Stimulated activated CD8-positive, alpha-beta memory T cell treated with anti-CD3 and anti-CD28 coated beads, Interleukin-12 subunit alpha, Interleukin-12 subunit beta, amount 100 ng/mL, for 4 hours (primary cell): ENCODE measurements at places on chromosomes 6 and 20.

DNA sequence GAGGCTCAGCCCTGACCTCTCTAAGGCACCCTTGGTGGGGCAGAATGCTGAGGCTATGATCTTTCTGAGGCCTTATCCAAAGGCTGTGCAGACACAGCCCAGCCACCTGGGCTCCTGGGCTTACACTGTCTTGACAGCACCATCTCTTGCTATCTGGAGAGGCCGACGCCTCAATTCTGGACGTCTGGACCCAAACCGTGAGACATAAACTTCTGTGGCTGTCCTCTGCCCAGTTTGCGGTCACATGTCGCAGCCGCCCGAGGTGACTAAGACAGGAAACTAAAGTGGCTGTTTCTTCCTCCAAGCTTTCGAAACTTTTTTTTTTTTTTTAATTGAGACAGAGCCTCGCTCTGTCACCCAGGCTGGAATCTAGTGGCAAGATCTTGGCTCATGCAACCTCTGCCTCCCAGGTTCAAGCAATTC lies 49.3 kb downstream of the PRR18 start:
- no peak for DNase-seq

DNA sequence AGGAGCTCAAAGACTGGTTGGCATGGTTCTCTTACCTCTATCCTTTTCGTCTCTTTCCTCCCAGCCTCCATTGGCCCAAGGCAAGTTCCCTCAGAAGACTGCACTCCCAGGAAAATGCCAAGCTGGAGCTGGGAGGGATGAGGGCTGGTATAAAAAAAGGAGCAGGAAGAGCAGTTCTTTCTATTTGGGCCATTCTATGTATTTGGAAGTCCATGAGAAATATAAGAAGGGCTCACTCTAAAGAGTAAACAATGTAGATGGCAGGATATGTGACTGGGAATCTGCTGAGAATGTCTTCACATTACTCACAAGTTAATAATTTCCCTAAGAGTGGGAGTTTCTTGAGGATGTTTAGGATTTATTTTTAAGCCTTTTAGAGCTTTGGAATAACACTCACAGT lies 36.6 kb upstream of the ADTRP start:
- DNase-seq = no peak

DNA sequence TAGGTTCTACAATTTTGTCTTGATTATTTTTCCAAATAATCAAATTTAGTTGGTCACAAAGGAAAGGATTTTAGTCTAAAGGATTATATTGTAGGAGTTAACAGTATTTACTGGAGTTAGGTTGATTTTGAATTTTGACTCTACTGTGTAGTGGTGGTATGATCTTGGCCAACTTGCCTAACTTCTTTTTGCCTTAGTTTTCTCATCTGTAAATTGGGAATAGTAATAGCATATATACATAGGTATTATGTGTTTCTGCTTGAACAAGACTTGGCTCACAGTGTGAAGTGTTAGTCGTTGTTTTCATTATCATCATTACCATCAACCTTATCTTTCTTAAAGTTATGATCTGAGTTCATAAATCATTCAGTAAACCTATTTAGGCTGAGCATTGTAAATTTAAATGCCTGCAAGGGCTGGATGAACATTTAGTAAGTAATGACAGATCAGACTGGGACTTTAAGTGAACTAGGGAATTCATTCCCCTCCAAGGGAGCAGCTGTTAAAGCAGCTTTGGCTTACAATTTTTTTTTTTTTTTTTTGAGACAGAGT lies 11.2 kb downstream of the ITCH start:
- DNase-seq = no peak

GRCh38 chr20:47126709-47127108 lies 229.8 kb downstream of the ZMYND8 start:
- DNase-seq = no peak

- DNase-seq = no peak
Measured at GRCh38 chr6:169766232-169766631, 14.8 kb downstream of the ERMARD start.

DNA sequence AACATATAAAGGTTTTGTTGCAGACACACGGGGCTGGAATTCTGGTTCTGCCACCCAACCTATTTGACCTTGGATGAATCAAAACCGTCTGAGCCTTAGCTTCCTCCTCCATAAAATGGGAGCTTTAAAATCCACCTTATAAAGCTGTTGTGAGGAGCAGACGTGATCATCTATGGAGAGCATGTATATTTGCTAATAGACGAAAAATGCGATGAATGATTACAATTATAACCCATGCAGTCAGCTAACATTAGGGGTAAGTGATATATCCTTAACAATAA lies 586 bp upstream of the NUP153 start:
- DNase-seq = no peak

DNA sequence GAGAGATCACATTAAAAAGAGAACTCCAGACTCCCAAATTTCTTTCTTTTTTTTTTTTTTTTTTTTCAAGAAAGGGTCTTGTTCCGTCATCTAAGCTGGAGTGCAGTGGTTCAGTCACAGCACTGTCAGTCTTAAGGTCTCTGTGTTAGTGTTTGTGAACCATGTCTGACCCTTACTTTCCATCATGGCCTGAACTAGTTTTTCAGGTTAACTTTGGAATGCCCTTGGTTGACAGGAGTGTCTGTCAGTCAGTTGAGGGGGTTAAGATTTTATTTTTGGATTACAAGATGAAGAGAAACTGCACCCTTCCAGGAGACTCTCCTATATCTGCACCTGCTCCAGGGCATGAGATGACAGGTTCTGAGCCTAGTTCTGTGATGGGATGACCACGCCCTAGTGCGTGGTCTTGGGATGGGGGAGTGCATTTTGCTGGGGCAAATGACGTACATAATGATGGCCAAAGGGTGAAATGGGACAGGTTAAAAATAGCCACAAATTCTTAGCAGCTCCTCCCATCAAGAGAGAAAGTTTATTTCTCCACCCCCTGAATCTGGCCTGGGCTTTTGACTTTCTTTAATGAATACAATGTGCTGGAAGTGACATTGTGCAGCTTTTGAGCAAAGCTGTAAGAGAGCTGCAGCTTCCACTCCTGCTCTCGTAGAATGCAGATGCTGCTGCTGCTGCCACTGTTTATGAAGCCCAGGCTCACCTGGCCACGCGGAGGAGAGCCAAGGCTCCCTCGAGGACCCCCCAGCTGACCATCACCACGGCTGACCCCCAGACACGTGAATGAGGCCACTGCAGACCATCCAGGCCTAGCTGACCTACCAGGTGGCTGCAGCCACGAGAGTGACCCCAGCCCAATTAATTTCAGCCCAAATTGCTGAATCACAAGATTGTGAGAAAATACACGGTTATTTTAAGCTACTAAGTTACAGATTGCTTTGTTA lies 29.7 kb upstream of the FAM50B start:
- no peak for DNase-seq

GRCh38 chr20:5529331-5530148 lies 212.8 kb upstream of the PROKR2 start:
- peak; percentile 58 for DNase-seq
